Hippocampal formation (tissue), 2 donors: ENCODE measurements at places on chromosomes 2 and 18.

GRCh38 chr2:160228141-160228917 is 28.3 kb upstream of the ITGB6 start:
- no peak for DNase-seq

- no peak for DNase-seq
Observed at GRCh38 chr2:75790814-75791467, 80.2 kb upstream of the GCFC2 start.

GRCh38 chr18:2425426-2426317 is 145.6 kb downstream of the METTL4 start:
- DNase-seq = no peak

- DNase-seq = no peak
Observed at GRCh38 chr2:145017149-145017548, 497.2 kb upstream of the ZEB2 start.

GRCh38 chr2:174300114-174300513 is 34.6 kb upstream of the SP9 start:
- no peak for DNase-seq

DNA sequence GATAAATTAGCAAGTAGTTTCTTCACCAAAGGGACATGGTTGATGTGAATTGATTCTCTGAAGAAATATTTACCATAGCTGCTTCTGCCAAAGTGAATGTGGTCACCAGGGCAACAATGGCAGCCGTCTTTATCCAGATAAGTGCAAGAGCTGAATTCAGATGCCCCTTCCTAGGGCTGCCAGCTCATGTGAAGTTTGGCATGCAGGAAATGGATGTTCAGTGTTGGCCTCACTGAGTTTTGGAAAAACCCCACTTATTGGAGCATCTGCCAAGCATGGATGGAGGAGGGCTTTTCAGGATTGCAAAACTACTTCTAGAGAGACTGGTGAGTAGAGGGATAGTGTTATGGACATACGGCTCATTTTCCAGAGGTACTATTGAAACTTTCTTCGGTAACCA is 80.8 kb downstream of the FMNL2 start:
- no peak for DNase-seq

DNA sequence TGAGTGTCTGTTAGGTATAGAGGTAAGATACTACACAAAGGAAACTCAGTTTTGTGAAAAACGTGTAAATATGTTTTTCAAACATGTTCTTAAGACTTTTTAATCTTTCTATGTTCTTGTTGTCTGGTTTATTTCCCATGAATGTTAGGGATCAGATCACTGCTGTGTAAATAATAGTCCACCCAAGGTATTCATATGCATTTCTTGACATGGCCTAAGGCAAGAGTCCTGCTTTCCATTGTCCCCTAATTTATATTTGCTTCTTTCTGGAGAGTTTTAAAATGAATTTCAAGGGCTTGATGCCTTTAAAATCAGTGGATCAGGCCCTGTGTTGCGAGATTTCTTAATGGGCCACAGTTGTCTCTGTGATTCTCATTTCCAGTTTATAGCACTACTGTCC is 28.9 kb downstream of the CRIM1 start:
- no peak for DNase-seq

- no peak for DNase-seq
Observed at GRCh38 chr2:101123795-101124471, 27.2 kb downstream of the TBC1D8 start.

DNA sequence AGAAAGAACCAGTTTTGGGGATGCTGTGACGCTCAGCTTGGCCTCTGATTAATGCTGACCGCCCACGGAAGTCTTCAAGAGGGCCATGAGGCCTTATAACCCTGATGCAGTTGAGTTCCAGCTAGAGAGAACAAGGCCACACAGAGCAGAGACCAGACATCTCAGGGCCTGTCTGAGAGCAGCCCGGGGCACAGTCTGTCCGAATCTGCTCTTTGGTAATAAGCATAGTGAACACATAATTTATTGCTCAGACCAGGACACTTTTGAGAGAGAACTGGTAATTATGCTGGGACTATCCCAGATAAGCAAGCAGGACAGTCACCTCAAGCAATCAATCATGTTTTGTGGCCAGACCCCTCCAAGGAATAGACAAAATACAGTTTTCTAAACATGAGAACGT is 68.5 kb downstream of the STPG4 start:
- DNase-seq = no peak

- DNase-seq = no peak
Observed at GRCh38 chr18:59561612-59562011, 135.6 kb downstream of the CCBE1 start.

DNA sequence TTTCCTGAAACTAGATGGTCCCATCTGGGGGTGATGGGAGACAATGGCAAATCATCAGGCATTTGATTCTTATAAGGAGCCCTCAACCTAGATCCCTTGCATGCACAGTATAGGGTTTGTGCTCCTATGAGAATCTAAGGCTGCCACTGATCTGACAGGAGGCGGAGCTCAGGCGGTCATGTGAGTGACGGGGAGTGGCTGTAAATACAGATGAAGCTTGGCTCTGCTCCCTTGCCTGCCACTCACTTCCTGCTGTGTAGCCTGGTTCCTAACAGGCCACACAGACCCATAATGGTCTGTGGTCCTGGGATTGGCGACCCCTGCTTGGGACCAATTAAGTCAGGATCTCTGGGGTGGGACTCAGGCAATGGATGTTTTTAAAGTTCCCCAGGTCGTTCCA is 293.4 kb downstream of the ZNF521 start:
- DNase-seq = no peak

GRCh38 chr18:8969639-8970390 is 132.7 kb upstream of the NDUFV2 start:
- no peak for DNase-seq

GRCh38 chr2:83808878-83809277 is 650.2 kb downstream of the SUCLG1 start:
- DNase-seq = no peak

DNA sequence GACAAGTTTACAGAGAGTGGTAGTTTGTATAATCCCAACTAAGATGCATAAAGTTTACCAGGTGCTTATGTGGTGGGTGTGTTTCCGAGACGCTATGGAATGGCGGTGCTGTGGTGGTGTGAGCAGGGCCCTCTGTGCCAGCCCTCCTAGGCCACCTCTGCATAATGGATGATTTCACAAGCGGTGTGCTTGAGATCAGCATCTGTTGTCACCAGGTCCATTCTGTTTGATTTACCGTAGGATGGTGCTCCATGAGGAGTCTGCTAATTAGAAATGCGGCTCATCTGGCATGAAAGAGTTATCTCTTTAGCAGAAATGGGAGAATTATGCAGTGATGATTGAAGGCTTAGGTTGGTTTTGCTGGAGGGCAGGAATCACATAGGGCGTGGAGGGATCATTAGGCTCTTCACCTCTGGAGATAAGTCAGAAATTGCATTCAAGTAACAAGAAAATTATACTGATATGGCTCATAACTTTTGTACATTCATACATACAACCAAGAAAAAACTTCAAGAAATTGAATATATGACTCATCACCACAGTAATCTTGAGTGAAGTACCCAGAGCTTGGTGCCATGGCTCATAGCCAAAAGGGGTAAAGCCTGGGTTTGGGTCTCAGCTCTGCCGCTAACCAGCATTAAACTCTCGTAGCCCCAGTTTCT is 41.4 kb downstream of the CRIM1 start:
- no peak for DNase-seq

DNA sequence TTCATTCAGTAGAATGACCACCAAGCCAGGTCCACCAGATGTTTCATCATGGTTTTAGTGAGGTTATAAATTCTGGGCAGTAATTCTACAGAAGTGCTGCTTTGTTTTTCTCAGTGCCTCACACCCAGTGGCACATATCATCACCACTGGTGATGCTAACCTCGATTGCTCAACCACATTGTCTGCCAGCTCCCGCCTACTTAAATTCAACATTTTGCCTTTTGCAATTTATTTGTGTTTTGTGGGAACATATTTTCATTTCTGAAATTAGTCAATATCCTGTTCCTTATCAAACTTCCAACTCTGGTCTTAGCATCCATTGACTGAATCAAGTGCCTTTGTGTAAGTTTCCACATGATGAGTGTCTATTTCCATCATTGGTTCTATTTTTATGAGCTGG is 62.3 kb upstream of the TMEM178A start:
- no peak for DNase-seq

- DNase-seq = no peak
Observed at GRCh38 chr2:201413143-201413542, 38.1 kb downstream of the TRAK2 start.

DNA sequence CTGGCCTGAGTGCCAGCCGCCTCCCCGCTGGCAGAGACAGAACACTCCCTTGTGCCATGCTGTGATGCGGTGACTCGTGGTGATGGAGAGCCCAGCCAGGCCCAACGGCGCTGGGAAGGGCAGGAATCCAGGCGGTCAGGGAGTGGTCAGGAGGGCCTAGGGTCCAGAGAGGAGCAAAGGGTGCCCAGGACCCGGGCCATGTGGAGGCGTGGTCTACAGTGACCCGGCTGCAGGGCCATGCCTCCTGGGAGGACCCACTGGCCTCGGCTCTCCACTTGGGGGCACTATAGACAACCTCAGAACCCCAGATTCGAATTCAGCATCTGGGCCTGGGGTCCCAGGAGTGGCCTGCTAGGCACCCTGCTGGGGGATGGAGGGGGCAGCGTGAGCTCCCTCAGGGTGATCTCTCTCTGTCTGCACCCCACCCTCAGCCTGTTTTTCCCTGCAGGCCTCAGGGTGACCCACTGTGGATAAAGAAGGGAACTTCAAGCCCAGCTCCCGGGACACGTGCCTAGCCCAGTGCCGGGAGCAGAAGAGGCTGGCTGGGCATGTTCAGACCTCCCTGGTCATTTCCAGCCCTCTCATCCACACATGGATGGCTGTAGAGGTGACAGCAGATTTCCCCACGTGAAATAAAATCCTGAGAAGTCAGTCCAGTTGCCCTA is 13.0 kb downstream of the AMER3 start:
- DNase-seq = no peak

DNA sequence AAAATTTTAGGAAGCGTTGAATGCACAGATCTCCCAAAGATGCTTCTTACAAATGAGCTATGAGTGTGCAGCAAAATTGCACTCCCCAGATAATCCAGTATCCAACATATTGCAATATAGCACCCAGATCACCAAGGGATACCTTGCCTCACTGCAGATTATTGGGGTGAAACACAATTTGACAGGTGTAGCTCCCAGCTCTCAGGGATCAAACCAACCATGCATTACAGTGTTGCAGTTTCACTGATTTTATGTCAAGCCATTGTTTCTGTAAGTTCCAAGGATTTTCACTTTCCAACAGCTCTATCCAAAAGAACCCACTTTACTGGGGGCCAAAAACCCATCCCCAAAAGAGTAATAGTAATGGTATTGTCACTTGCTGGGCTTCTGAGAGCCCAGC is 10.8 kb upstream of the PRLH start:
- no peak for DNase-seq

GRCh38 chr2:171952276-171952675 is 30.0 kb downstream of the HAT1 start:
- DNase-seq = no peak

- no peak for DNase-seq
Observed at GRCh38 chr2:203824057-203824456, 43.5 kb upstream of the CTLA4 start.

GRCh38 chr2:23505984-23506380 is 121.0 kb downstream of the KLHL29 start:
- DNase-seq = no peak

- no peak for DNase-seq
Observed at GRCh38 chr2:121722479-121722878, 14.2 kb downstream of the NIFK start.

GRCh38 chr2:85133751-85134254 is 611 bp downstream of the TCF7L1 start:
- no peak for DNase-seq

GRCh38 chr2:66827851-66828250 is 392.9 kb downstream of the MEIS1 start:
- no peak for DNase-seq

GRCh38 chr2:240818293-240819125 is 1.5 kb downstream of the KIF1A start:
- DNase-seq = peak; percentile 52

DNA sequence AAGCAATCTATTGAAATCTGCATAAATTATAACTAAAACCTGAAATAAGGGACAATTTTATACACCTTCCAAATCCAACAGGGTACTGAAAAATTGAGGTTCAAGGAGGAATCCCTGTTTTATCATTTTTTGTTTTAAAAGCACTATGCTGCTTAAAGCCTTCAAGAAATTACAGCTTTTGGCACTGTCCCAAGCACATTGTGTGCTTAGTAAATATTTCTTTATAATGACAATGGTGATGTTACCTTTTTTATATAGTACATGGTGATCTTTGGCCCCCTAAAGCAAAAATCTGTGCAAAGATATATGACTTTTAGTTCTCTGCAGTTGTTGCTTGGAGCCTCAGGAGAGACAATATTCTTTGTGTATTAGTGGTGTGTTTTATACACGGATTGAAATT is 71.6 kb upstream of the EFEMP1 start:
- no peak for DNase-seq

DNA sequence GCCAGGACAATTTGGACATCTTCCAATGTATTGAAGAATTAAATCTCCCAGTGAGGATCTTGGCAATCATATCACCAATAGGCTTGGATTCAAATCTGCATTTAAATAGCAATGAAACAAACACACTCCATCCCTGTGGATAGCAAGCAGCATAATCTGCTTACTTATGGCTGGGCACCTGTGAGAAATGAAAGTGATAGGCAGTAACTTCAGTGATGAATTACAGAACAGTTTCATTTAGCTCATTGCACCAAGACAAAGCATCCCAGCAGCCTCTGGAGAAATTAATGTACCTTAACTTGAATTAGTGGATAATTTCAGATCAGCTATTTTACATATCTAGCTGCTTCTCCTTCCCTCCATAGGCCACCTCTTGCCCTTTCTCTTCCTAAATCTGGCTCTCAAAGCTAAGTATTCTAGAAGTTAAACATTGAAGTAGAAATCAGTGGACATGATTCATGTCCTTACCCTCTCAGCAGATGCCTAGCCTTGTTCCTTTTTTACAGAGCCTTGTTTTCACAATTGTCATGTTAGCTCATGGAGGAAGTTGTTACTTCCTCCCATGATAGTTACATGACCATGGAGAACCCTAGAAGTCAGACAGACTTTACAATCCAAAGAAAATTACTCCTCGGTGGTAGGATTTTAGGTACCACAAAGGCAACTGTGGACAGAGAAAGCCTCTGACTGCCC is 88.5 kb upstream of the TACR1 start:
- no peak for DNase-seq

- no peak for DNase-seq
Observed at GRCh38 chr2:191178806-191179514, 28.2 kb upstream of the STAT4 start.

DNA sequence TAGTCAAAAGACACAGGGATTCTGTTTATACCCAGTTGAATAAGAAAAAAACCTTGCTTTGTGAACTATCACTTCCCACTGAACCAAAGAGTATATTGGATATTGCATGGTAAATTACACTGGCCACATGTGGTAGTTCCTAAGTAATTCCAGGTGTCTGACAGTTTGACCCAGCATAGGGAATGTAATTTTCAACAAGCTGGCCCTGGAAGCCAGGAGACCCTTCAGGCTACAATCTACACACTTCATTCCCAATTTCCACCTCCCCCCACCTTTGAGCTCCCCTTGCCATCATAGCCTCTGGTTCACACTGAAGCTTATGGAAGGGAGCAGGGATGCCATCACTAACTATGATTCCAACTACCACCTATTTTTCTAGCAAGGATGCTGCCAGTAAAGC is 2.8 kb downstream of the FRZB start:
- no peak for DNase-seq
